Ammon's horn (tissue), 1 donor: ENCODE measurements at places on chromosomes 5 and 9.
A peak's percentile ranks its signal among the peaks of the same experiment; 100 is the strongest.

GRCh38 chr5:142869886-142870285, 99.7 kb downstream of the ARHGAP26 start:
- DNase-seq: no peak

- DNase-seq: peak; percentile 16
Measured at GRCh38 chr9:33818167-33818846, 1.3 kb downstream of the UBE2R2 start.

DNA sequence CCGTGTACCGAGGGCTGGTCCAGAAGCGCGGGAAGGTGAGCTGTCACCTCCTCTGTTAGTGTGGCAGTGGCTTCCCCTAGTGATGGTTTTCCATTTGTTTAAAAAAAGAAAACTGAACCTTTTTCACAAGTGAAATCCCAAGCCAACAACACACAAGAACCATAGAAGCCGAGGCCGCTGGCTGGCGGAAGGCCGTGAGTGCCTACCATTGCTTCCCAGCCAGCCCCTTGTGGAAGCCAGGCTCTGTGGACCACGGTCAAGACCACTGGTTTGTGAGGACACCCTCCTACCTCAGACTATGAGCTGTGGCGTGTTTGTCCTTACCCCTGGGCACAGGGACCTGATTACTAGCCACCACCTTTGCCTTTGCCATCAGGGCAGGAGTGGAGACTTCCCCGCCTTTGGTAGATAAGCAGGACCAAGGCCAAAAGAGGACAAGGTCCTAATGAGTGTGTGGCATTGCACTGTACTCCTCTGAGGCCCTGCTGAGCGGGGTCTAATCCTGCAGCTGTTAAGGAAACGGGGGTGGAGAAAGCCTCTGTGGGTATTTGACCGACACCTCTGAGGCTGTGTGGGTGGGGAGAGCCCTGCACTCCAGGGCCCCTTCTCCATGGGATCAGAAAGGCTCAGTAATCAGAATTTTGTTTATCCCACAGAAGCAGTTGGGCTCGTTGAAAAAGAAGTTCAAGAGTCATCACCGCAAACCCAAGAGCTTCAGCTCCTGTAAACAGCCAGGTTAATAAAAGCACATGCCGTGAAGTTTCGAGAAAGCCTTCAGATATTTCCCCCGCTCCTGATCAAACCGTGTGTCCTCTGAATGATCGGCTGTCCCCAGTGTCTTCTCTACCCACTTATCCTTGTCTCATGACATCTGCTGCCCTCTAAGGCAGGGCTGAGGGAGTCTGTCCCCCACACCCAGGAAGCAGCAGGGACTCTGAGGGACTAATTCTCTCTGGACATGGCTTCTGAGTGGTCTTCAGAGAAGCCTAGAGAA, 4.3 kb downstream of the SURF2 start:
- no peak for DNase-seq

DNA sequence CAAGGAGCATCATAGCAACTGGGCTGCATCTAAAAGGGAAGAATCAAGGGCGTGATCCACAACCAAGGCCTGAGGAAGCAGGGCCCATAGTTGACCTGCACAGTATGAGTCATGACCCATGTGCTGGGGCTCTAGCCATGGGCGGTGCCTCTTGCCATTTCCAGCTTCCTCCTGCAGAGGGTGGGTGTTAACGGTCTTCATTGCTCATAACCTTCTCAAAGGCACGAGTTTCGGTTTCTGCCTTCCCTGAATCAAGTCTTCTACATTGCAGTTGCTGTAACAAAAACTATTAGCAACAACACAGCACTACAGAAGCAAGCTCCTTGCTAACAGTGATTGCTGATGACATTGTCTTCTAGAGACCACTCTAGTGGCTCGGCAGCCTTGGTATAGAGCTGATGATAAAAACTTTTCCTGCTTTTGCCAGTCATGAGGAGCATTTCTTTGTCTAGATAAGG, 66.9 kb downstream of the CTSL start:
- peak; percentile 52 for DNase-seq

GRCh38 chr5:31449174-31449573, 82.7 kb downstream of the DROSHA start:
- DNase-seq: no peak

DNA sequence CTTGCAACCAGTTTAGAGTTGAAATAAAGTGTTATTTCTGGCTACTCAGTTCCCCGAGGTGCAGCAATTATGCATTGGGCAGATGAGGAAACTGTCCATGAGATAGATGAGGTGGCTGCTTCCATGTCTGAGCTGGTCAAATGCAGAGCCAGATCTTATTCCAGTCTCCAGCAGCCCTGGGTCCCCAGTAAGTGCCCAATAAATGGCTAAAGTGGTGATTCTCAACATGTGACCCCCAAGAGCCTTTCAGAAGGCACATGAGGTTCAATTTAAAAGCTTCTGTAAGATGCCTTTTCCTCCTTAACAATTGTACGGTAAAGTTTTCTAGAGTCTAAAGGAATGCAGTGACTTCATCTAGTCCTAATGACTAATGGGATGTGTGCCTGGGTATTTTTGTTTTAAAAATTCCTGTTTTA, 17.5 kb downstream of the ATOX1 start:
- no peak for DNase-seq

- DNase-seq: no peak
Measured at GRCh38 chr5:167576897-167577296, 714.5 kb upstream of the WWC1 start.
